ENCODE measurements at places on chromosomes 4 and X.

DNA sequence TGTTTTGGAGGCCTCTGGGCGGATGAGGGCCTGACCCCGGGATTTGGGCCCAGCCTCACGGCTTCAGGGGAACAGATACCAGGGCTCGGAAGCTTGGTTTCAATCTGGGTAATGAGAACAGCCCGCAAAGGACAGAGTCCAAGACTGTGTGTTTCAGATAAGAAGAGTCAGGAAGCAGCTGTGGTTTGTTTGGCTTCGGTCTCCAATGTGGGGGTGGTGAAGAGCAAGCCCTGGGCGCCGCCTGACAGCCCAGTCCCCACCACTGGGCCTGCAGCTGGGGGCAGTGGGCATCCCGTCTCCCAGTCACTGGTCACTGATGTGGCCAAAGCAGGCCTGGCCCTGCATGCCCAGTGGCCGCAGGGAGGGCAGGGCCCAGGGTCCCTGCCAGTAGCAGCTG, 9.1 kb downstream of the WFS1 start:
- DNase-seq: no peak

DNA sequence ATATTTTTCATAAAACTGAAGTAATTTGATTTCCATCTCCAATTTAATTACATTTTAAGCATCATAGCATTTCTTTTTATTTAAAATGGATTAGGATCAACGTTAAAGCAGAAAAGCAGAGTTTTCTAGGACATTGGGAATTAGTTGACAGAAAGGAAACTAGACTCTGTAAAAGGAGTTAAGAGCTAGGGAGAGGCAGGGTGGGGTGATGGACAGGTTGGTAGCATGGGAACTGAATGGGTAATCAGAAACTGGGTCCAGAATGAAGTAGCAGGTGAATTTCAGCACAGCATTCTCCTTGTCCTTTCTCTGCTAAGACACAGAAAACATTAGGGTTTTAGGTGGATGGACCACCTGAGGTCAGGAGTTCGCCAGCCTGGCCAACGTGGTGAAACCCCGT, 97.6 kb downstream of the ANAPC4 start:
- DNase-seq: no peak

- DNase-seq: no peak
Measured at GRCh38 chr4:82149750-82150149, 224.0 kb downstream of the HNRNPD start.

- DNase-seq: no peak
Measured at GRCh38 chr4:42478509-42478908, 81.2 kb downstream of the SHISA3 start.

- no peak for DNase-seq
Measured at GRCh38 chr4:25346913-25347312, 30.1 kb upstream of the ANAPC4 start.

GRCh38 chr4:121057466-121057922, 14.8 kb downstream of the NDNF start:
- DNase-seq: no peak

DNA sequence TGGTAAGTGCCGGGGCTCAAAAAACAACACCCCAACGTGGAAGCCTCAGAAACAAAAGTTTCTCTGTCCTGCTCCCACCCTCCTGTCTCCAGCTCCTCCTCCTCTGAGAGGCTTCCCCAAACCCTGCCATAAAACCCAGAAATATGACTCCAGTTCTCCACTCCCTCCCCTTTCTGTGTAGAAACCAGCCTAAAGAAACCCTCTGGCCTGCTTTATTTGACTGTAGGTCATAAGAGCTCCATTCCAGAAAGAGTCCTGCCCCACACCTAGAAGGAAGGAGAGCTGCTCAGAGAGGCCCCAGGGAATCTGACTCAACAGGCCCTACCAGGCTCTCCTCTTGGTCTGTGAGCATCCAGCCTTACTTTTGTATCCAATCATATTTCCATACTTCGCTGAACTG, 872 bp upstream of the S100P start:
- DNase-seq: peak; percentile 60

GRCh38 chr4:128528793-128529553, 241.4 kb upstream of the PGRMC2 start:
- peak; percentile 97 for DNase-seq

- DNase-seq: peak; percentile 48
Measured at GRCh38 chr4:14520171-14520570, 482.1 kb upstream of the CPEB2 start.

DNA sequence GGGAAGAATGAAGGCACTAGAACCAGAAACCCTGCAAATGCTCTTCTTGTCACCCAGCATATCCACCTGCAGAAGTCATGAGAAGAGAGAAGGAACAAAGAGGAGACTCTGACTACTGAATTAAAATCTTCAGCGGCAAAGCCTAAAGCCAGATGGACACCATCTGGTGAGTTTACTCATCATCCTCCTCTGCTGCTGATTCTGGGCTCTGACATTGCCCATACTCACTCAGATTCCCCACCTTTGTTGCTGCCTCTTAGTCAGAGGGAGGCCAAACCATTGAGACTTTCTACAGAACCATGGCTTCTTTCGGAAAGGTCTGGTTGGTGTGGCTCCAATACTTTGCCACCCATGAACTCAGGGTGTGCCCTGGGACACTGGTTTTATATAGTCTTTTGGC, 181.7 kb downstream of the AR start:
- no peak for DNase-seq

- no peak for DNase-seq
Measured at GRCh38 chr4:53608242-53608641, 17.0 kb upstream of the LNX1 start.

DNA sequence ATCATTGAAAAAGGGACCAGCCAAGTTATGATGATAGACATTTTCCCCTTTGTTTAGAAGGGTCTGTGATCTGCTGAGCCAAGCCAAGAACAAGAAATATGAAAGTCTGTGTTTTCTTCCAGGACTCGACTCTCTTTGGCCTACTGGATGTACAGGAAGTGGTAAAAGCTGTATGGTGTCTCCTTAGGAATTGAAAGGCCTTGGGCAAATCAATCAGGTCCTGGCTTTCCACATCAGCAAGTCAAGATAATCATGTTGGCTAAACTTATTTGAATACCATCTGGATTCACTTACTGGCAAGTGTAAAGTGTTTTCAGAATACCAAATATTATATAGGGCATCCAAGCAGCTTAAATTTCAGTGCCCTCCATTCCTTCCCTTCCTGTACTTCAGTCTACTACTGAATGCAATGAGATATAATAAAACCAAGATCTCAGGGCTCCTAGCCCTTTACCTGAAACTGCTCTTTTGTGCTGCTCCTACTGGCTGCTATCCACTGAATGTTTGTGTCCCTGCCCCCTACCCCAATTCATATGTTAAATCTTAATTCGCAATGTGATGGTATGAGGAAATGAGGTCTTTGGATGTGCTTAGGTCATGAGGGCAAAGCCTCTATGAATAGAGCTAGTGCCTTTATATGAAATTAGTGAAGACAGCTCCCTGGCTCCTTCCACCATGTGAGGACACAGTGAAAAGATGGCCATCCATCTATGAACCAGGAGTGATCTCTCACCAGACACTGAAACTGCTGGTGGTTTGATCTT, 578.0 kb downstream of the SPRY1 start:
- no peak for DNase-seq

DNA sequence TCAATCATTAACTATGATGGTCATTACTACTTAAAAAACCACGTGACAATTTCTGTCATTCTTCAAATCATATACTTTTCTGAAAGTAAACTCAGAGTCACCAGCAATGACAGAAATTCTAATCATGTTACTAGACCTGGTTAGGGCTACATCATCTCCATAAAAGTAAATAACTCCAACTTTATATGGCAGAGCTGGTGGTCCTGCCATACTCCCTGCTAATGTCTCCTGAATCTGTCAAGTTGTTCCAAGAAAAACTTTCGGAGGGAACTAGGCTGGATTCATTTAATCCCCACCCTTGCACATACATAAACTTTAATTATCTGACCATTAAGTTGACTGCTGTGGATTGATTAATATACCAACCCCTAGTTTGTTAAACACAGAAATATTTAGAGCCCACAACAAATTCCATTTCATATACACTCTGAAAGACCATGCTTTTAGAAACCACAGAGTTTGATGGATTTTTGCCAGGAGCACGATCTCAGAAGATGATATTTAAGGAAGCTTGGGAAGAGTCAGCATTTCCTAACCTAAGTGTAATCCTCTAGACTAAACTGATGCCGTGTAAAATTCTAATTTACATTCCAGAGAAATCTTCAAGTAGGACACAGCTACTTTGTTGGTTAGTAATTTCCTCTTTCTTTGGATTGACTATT, 577.0 kb downstream of the FAT4 start:
- DNase-seq: no peak

DNA sequence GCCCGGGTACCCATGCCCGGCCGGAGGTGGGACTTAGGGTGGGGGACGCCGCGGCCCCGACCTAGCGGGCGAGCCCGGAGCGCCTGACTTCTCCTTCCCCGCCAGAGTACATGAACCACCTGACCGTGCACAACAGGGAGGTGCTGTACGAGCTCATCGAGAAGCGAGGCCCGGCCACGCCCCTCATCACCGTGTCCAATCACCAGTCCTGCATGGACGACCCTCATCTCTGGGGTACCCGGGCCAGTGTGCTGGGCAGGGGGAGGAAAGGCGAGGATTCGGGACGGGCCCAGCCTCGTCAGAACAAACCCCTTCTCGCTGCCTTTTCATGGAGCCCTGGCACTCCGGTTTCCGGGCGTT, 622 bp downstream of the TAFAZZIN start:
- DNase-seq: no peak

GRCh38 chrX:35101901-35102300, 159.3 kb downstream of the FAM47B start:
- peak; percentile 71 for DNase-seq

- no peak for DNase-seq
Measured at GRCh38 chrX:110836451-110836850, 40.8 kb upstream of the CHRDL1 start.

- DNase-seq: peak; percentile 71
Measured at GRCh38 chr4:118981839-118982381, 93.3 kb downstream of the SYNPO2 start.

GRCh38 chr4:1686440-1687036, 2.4 kb upstream of the FAM53A start:
- no peak for DNase-seq

- no peak for DNase-seq
Measured at GRCh38 chr4:51851090-51851936, 8.4 kb downstream of the DCUN1D4 start.

GRCh38 chrX:149473092-149473491, 32.0 kb downstream of the IDS start:
- DNase-seq: no peak

DNA sequence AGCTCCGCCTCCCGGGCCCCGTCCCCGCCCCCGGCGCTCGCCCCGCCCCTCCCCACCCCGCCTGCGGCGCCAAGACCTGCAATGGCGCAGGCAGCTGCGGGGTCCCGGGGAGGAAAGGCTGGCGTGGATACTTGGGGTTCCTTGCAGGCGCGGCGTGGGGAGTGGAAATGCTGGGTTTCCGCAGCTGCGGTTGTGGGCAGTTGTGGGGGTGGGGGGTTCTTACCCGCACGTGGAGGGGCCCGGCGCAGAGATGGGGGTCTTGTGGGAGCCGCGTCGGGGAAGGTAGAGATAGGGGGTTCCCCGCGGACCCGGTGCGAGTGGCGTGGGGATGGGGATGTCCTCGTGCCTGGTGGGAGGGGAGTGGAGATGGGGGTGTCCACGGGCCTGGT, 680 bp upstream of the ASMTL start:
- no peak for DNase-seq

DNA sequence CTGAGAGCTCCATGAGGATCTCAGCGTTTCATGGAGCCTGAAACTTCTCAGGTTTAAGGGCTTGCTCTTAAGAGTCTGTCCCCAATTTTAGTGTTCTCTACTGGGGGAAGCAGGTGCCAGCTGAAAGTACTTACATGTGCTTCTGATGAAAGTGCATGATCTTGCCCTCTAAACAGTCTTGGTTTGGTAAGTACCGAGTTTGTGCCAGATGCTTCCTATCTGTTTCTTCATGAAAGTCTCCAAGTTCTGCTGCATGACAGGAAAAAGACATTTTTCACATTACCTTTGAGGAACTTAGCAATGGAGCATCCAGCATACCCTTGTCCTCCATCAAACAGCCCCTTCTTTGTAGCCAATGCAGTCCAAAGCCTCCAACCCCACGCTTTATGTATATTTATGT, 42.0 kb downstream of the FRMD7 start:
- DNase-seq: no peak

- no peak for DNase-seq
Measured at GRCh38 chrX:12972878-12973560, 1.9 kb upstream of the TMSB4X start.

DNA sequence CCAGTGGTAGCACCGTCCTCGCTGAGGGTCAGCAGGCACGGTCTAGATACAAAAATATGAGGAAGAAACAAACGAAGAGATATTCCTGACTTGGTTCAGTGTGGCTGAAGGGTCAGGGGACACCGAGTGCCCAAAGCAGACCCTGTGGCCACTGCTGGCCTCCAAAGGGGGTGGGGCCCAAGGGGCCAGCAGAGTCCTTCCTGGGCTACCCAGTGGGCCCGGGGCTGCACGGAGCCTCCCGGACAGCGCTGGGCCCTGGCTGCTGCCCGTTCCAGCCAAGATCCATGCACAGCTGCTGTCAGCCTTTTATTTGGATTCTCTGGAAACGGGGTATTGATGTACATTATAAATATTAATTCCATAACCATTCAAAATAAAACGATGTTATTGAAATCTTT, 20.4 kb downstream of the NELFA start:
- DNase-seq: no peak

DNA sequence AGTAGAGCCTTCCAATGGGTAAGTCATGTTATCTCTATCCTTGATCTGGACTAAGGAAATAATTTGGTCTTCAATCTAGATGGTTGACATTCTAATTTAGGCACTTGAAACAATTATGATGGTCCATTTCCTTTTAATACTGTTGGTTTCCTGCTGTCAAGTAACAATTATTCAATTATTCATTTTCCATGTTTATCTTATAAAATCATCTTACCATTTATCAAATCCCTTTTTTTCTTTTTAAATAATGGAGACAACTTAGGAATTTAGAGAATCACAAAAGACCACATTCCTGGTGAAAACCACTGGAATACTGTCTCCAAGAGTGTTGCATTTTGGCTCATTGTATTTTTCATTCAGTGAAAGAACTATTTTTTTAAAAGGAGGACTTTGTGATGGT, 148.7 kb upstream of the CTSO start:
- DNase-seq: no peak

- DNase-seq: no peak
Measured at GRCh38 chr4:25106363-25107151, 53.7 kb downstream of the SEPSECS start.

DNA sequence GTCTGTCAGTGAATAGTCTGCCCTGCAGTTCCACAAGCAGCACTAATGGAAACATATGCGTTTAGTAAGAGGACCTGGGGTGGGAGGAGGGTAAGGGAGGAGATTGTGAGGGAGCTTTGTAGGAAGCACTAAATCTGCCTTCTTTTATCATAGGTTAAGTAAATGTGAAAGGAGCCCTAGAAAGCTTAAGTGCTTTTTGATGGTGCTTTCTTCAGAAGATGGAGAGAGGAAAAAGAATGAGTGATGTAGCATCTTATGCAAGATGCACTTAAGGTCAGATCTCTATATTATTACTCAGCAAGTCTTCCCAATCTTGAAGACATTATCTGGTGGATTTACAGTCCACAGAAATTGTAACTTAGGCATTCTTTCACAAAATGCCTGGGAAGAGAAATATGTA, 322.7 kb downstream of the PDHA2 start:
- DNase-seq: no peak

Measured in bronchial epithelial cell (primary cell).